Fibroblast of skin of right quadriceps (primary cell): ENCODE measurements at places on chromosomes 5 and 9.

GRCh38 chr9:93267681-93268505 lies 84.0 kb downstream of the WNK2 start:
- DNase-seq = no peak

DNA sequence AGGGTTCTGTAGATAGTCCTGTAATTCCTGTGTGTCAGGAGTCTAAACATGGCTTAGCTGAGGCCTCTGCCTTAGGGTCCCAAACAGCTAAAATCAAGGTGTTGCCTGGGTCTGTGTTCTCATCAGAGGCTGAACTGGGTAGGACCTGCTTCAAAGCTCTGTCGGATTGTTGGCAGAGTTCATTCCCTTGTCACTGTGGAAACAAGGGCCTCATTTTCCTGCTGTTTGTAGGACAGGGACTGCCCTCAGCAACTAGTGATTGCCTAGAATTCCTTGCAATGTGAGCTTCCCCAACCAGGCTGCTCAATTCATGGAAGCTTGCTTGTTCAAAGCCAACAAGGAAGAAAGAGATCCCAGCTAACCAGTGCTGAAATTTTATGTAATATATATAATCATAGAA lies 283.2 kb downstream of the DNAH5 start:
- no peak for DNase-seq

GRCh38 chr5:52864371-52864770 lies 76.7 kb downstream of the ITGA1 start:
- DNase-seq = peak; percentile 94

- DNase-seq = no peak
These were observed 546.4 kb upstream of the ARRDC3 start for GRCh38 chr5:91929522-91929817.
